ENCODE measurements at places on chromosomes 12 and 14. TPM values are rescaled to one million over a fixed set of nuclear protein-coding genes. Genes with fewer than 3 reads are reported as not detected.

TAS2R9 gene
- total RNA-seq: not detected

SLC17A8 gene
- 3.0 TPM for total RNA-seq

DNA sequence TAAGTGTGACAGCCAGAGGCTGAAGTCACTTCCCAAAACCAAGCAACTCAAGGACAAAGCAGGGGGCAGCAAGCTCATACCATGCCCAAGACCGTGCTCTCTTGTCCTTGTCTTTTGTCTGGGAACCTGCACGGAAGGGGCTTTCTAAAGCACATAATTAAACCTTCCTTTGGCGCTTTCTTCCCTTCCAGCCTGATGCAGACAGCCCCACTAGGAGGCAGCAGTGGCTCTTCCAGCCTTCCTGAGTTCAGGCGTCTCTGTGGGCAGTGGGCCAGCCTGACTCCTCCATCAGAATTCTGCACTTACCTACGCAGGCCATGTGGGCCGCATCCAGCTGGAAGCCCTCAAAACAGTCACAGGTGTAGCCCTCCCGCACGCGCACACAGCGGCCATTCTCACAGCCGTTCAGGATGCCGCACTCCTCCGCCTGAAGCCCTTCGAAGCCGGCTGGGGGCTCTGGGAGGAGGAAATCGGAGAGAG, 7.6 kb downstream of the ISCA2 start:
- H3K4me3 ChIP-seq: no peak overlapping the region
- no peaks in the 10 kb centered on the region for H3K27me3 ChIP-seq
- no peaks in the 10 kb centered on the region for H3K36me3 ChIP-seq
- H3K27ac ChIP-seq: no peak overlapping the region

DNA sequence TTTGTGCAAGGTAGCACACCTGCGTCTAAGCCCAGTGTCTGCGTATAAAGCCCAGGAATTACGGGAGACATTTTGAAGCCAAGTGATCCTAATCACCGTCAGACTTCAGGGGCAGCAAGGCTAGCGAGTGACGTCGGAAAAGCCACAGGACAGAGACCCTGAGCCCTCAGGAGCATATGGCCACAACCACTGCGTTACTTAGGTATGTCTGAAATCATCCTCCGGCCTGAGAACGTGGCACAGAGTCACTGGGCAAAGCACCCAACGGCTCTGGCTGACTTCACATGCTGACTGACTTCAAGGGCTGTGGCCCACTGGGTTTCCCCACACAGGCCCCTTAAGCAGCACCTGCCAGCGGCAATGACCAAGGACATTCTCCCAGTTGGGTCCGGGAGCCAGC, 71.5 kb downstream of the RIMBP2 start:
- H3K27me3 ChIP-seq: no peaks in the 10 kb centered on the region
- H3K4me1 ChIP-seq: no peaks in the 10 kb centered on the region
- no peak for DNase-seq
- no peak overlapping the region for H3K27ac ChIP-seq
- H3K4me3 ChIP-seq: no peak overlapping the region

HCAR2 gene
- total RNA-seq: 1.8 TPM

HIP1R gene
- 23.8 TPM for total RNA-seq

DNA sequence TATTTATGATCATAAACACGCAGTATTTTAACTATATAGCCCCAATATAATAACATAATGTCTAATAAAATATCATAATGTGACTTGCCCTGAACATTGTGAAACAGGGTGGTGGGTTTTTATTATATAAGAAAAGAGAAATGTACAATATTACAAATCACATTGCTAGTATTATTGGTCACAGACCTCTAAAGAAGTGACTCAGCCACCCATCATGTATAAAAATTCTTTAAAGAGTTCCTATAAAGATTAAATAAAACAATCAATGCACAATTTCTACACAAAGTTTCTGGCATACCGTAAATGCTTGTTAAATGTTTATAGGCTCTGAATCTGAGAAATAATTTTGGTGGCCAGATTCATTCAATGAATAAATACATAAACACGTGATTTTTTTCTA, 28.9 kb downstream of the ABCC9 start:
- H3K4me1 ChIP-seq: no peaks in the 10 kb centered on the region
- H3K27ac ChIP-seq: no peak overlapping the region
- H3K36me3 ChIP-seq: no peaks in the 10 kb centered on the region
- H3K4me3 ChIP-seq: no peak overlapping the region
- no peaks in the 10 kb centered on the region for H3K27me3 ChIP-seq
- DNase-seq: no peak

MGAT2 gene
- total RNA-seq: 36.1 TPM

- no peak overlapping the region for H3K4me3 ChIP-seq
- H3K27ac ChIP-seq: no peak overlapping the region
- no peaks in the 10 kb centered on the region for H3K27me3 ChIP-seq
- no peaks in the 10 kb centered on the region for H3K36me3 ChIP-seq
- H3K4me1 ChIP-seq: no peaks in the 10 kb centered on the region
Observed at GRCh38 chr14:32336702-32337101, 7.6 kb downstream of the AKAP6 start.

GRCh38 chr14:58732387-58732786, 94.6 kb downstream of the DACT1 start:
- no peak overlapping the region for H3K4me3 ChIP-seq
- DNase-seq: no peak
- no peaks in the 10 kb centered on the region for H3K36me3 ChIP-seq
- no peaks in the 10 kb centered on the region for H3K4me1 ChIP-seq
- H3K27me3 ChIP-seq: no peaks in the 10 kb centered on the region

PSMB5 gene
- 93.4 TPM for total RNA-seq

RNFT2 gene
- total RNA-seq: 4.4 TPM

GRCh38 chr12:13404631-13405473, 208.3 kb downstream of the EMP1 start:
- H3K36me3 ChIP-seq: no peaks in the 10 kb centered on the region
- H3K27me3 ChIP-seq: no peaks in the 10 kb centered on the region
- H3K27ac ChIP-seq: no peak overlapping the region
- no peaks in the 10 kb centered on the region for H3K4me1 ChIP-seq

CRACR2A gene
- total RNA-seq: 9.4 TPM

DNA sequence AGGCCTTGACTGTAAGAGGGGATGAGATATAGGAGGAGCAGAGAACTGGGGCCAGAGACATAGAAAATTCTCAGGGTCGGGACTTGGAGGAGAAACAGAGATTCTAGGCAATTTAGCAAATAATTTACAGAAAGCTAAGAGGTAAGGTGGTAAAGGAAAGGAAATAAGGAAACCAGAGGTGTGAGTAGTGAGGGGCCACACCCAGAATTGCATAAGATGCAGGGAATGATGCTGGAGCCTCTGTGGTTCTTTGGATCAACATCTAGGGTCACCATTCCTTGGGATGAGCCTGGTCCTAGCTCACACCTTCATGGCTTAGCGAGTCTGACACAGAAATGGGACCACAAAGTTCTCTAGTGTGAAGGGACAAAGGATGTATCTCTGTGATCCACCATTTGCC, 949 bp upstream of the SDR9C7 start:
- H3K4me3 ChIP-seq: no peak overlapping the region
- no peaks in the 10 kb centered on the region for H3K36me3 ChIP-seq
- H3K27me3 ChIP-seq: no peaks in the 10 kb centered on the region
- DNase-seq: no peak
- no peak overlapping the region for H3K27ac ChIP-seq
- peaks cover 29% of the 10 kb centered on the region for H3K4me1 ChIP-seq

ZNF891 gene
- 1.0 TPM for total RNA-seq

DNA sequence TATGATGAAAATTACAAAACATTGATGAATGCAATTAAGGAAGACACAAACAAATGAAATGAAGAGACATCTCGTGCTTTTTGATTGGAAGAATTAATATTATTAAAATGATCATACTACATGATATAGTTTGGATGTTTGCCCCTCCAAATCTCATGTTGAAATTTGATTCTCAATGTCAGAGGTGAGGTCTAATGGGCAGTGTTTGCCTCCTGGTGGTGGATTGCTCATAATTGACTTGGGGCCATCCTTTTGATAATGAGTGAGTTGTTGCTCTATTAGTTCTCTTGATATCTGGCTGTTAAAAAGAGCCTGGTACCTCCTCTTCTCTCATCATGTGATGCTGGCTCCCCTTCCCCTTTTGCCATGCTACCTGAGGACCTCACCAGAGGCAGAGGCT, 56.7 kb downstream of the CD163L1 start:
- DNase-seq: no peak
- no peaks in the 10 kb centered on the region for H3K36me3 ChIP-seq
- no peak overlapping the region for H3K27ac ChIP-seq
- no peak overlapping the region for H3K4me3 ChIP-seq

GRCh38 chr12:99029511-99030271, 384.6 kb downstream of the APAF1 start:
- no peaks in the 10 kb centered on the region for H3K36me3 ChIP-seq
- no peaks in the 10 kb centered on the region for H3K27me3 ChIP-seq
- DNase-seq: no peak
- no peak overlapping the region for H3K4me3 ChIP-seq
- H3K27ac ChIP-seq: no peak overlapping the region

GPHN gene
- 11.6 TPM for total RNA-seq

DNA sequence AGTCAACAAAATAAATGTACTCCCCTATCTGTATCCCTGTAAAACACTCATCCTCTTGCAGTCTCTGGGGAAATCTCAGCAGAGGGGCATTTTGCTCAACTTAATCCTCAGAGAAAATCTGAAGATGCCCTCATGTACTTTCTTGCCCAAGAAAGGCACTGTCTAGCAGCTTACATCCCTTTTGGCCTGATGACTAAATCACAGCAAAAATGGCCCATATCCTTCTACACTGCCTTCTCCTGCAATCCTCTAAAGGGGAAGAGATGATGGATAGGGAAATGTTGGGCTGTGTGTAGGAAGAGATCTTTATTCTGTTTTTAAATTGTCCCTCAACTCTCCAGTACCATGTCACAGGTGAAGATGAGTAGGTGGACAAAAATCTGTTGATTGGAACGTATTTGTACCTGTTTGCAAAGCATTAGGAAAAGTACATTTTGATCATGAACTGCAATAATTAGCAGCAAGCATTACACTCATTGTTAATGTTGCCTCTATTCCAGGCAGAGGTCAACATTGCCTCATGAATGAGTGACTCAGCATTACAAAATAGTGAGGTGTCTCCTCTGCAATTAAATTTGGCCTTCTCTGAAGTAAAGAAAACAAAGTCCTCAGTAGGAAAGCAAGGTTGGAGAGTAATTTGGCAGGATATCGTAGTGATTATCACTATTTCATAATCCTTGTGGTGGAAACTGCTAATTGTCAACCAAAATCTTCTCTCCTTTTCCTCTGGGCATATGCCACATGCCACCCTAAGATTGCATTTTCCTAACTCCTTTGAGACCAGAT, 172.4 kb upstream of the CAND1 start:
- H3K27ac ChIP-seq: no peak overlapping the region
- no peak overlapping the region for H3K4me3 ChIP-seq
- no peak for DNase-seq

- H3K27ac ChIP-seq: no peak overlapping the region
- DNase-seq: no peak
- no peaks in the 10 kb centered on the region for H3K36me3 ChIP-seq
- no peaks in the 10 kb centered on the region for H3K4me1 ChIP-seq
Observed at GRCh38 chr12:21773263-21773741, 1.2 kb downstream of the KCNJ8 start.

GRCh38 chr14:92663049-92663448, 85.4 kb downstream of the LGMN start:
- DNase-seq: no peak
- H3K27me3 ChIP-seq: no peaks in the 10 kb centered on the region
- peaks cover 23% of the 10 kb centered on the region for H3K4me1 ChIP-seq
- H3K36me3 ChIP-seq: peaks cover 71% of the 10 kb centered on the region
- no peak overlapping the region for H3K4me3 ChIP-seq

DNA sequence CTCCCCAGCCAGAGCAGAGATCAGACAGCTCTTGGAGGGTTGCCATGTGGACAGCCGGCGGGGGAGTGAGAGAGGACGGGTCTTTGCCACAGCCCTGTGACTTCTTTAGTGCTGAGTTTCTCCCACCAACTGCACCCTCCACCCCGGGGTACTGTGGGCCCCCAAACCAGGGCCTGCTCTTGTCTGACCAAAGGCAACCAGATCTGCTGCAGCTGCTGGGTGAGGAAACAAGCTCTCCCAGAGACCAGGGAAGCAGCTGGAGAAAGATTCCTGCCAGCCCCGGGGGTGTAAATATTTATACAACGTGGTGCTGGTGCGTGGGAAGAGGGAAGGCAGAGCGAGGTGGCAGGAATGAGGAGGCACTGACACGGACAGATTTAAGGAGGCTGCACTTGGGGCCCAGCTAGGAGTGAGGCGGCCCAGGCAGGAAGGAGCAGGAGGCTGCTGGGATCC, 14.3 kb upstream of the ZFP36L1 start:
- no peak for DNase-seq
- no peak overlapping the region for H3K4me3 ChIP-seq
- H3K4me1 ChIP-seq: peaks cover 19% of the 10 kb centered on the region
- H3K27me3 ChIP-seq: no peaks in the 10 kb centered on the region
- H3K27ac ChIP-seq: peak overlapping the region; percentile 58

SIX4 gene
- 3.5 TPM for total RNA-seq

BDKRB2 gene
- total RNA-seq: 1.7 TPM

CBX5 gene
- total RNA-seq: 48.1 TPM
